ENCODE measurements at places on chromosomes 1 and 21.

- DNase-seq, result no peak
Measured at GRCh38 chr1:66539491-66539890, 5.5 kb downstream of the SGIP1 start.

DNA sequence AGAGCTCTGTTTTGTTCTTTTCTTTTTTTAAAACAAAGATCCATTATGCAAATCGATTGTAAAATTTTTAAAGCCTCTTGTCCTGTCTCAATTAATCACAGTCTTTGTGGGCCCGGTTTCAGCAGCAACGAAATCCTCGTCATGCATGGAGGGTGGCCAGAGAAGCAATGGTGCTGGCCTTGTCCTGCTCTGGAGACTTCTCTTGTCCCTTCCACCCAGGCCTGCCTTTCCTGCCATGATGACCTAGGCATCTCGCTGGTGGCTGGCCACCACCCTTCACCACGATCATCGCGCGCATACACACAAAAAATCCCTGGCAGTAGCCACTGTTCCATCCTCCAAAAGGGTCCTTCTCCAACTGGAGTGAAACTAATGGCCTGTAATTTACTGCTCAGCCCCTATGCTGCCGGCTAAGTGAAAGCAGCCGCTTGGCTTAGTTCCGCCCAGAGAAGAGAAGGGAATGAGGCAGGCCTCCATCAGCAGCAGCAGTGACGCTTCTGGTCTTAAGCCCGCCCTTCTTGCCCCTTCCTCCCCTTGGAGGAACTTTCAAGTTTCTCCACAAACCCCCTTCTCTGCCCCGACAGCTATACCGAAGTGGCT is 309.5 kb downstream of the NPHP4 start:
- no peak for DNase-seq

- no peak for DNase-seq
Measured at GRCh38 chr1:8699679-8700078, 117.8 kb downstream of the RERE start.

- DNase-seq, result no peak
Measured at GRCh38 chr1:27564710-27565649, 39.0 kb downstream of the AHDC1 start.

Data from activated T-cell treated with anti-CD3 and anti-CD28 coated beads for 24 hours (primary cell).